ENCODE measurements at places on chromosomes 1 and 21. TPM values are rescaled to one million over a fixed set of nuclear protein-coding genes. Genes with fewer than 3 reads are reported as not detected.

- H3K27ac ChIP-seq: no peak overlapping the region
- H3K4me1 ChIP-seq: peaks cover 4% of the 10 kb centered on the region
- H3K27me3 ChIP-seq: no peaks in the 10 kb centered on the region
- H3K36me3 ChIP-seq: no peaks in the 10 kb centered on the region
Observed at GRCh38 chr1:235088907-235089306, 39.7 kb downstream of the TOMM20 start.

DNA sequence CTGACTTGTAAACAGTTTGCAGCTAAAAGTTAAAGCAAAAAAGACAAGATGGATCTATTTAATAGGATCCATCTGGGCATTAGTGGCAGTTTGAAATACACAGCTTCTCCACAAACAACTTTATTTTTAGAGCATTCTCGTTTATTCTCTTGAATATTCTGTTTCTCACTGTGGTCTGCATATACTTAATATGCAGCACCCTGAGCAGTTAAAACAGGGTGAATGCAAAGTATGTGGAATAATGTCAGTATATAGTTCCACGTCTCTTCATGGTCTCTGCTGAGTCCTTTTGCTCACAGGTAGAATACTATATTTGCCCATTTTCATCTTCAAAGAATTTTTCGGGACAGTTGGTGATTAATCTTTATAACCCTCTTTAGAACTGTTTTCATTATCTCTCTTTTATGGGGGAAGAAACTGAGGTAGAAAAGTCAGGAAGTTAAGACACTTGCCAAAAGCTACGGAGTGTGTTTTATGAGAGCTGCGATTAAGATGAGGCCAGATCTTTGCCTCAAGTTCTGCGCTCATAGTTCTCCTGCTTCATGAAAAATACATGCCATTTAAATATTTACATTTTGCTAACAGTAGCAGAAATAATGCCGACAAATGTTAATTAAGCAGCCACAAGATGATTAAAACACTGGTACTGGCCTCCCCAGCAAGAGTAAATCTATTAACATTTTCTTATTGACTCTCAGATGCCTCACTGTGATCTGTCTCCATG is 115.6 kb downstream of the PTBP2 start:
- no peak overlapping the region for H3K27ac ChIP-seq
- H3K4me3 ChIP-seq: no peak overlapping the region
- H3K27me3 ChIP-seq: no peaks in the 10 kb centered on the region

- H3K27me3 ChIP-seq: no peaks in the 10 kb centered on the region
- H3K4me3 ChIP-seq: no peak overlapping the region
- no peak for DNase-seq
- H3K36me3 ChIP-seq: no peaks in the 10 kb centered on the region
Observed at GRCh38 chr21:37230632-37231248, 36.4 kb downstream of the VPS26C start.

GRCh38 chr1:155060736-155061135 is 2.8 kb upstream of the EFNA4 start:
- H3K27ac ChIP-seq: no peak overlapping the region
- H3K36me3 ChIP-seq: peaks cover 14% of the 10 kb centered on the region
- H3K27me3 ChIP-seq: no peaks in the 10 kb centered on the region
- no peak overlapping the region for H3K4me3 ChIP-seq

DNA sequence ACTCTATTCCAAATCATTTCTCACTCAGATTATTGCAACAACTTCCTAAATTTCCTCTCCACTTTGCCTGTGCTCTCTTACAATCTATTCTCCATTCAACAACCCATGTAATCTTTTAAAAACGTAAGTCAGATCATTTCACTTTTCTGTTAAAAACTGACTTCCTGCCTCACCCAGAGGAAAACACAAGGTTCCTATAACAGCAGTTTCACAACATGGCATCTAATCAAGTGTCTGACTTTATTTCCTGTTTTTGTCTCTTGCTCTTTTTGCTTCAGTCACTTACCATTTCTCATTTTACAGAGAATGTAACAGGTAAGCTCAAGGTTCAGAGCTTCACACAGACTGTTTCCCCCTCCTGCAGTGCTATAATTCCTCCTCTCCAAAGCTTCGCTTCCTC is 560.7 kb downstream of the LRRIQ3 start:
- no peaks in the 10 kb centered on the region for H3K4me1 ChIP-seq
- no peak overlapping the region for H3K27ac ChIP-seq
- DNase-seq: no peak
- H3K4me3 ChIP-seq: no peak overlapping the region
- no peaks in the 10 kb centered on the region for H3K27me3 ChIP-seq

GRCh38 chr1:85289848-85290335 is 13.5 kb upstream of the BCL10 start:
- H3K4me1 ChIP-seq: peaks cover 77% of the 10 kb centered on the region
- no peaks in the 10 kb centered on the region for H3K27me3 ChIP-seq
- H3K4me3 ChIP-seq: peak overlapping the region; percentile 27
- H3K27ac ChIP-seq: peak overlapping the region; percentile 91
- no peaks in the 10 kb centered on the region for H3K36me3 ChIP-seq
- DNase-seq: no peak

- peaks cover 51% of the 10 kb centered on the region for H3K36me3 ChIP-seq
- no peak for DNase-seq
- no peaks in the 10 kb centered on the region for H3K27me3 ChIP-seq
- H3K4me3 ChIP-seq: no peak overlapping the region
- peaks cover 27% of the 10 kb centered on the region for H3K4me1 ChIP-seq
Observed at GRCh38 chr1:90955769-90956168, 66.1 kb downstream of the ZNF644 start.

DNA sequence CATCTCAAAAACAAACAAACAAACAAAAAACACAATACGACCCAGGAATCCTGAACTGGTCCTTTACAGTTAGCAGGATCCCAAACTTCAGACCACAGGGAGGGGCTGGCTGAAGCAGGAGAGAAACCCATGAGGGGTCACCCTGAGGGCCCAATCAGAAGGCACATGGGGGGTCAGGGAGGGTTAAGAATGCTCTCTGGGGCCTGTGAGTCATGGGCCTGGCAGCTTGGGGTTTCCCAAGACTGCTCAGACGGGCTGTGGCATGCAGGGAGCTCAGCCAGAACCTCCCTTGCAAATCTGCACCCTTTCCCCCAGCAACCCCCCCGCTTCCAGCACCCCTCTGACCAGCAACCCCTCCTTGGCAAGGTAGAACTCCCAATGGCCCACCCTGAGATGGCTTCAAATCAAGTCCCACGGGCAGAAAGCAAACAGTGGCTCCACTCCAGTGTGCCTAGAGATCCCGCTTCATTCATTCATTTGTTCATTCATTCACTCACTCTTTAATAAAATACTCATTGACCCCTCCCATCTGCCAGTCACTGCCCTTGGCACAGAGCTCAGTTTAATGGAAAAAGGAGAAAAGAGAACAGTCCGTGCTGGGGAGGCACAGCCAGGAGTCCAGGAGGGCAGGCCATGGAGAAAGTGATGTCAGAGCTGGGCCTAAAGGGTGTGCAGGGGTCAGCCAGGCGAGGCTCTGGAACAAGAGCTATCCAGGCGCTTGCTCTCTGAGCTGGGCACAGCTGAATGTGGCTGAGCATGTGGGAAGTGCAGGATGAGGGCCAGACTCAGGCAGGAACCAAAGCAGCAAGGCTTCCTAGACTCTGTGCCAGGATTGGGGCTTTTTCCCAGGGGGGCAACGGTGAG is 8.2 kb downstream of the UQCRHL start:
- peak overlapping the region; percentile 44 for H3K4me3 ChIP-seq
- H3K4me1 ChIP-seq: peaks cover 77% of the 10 kb centered on the region

DNA sequence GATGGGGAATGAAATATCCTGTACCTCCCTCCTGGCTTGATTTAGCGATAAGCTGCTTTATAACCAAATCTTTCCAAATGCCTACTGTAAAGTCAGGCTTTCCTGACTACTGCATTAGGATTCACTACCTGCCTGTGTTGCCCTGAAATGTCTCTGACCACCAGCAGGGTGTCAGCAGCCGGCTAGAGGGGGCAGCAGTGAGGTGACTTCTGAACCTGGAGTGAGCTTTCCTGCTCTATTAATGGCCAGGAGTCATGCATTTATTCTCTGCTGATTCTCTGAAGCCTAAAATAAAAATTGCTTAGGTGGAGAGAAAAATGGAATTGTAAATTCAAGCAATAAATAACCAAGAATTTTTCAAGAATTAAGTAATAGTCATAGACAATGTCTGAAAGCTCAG is 2.5 kb downstream of the BACE2 start:
- H3K36me3 ChIP-seq: no peaks in the 10 kb centered on the region
- DNase-seq: no peak
- no peaks in the 10 kb centered on the region for H3K27me3 ChIP-seq
- no peak overlapping the region for H3K27ac ChIP-seq

GRCh38 chr1:101178341-101178687 is 58.5 kb upstream of the S1PR1 start:
- H3K36me3 ChIP-seq: no peaks in the 10 kb centered on the region
- H3K4me1 ChIP-seq: no peaks in the 10 kb centered on the region
- DNase-seq: no peak
- H3K27ac ChIP-seq: no peak overlapping the region
- no peak overlapping the region for H3K4me3 ChIP-seq

DNA sequence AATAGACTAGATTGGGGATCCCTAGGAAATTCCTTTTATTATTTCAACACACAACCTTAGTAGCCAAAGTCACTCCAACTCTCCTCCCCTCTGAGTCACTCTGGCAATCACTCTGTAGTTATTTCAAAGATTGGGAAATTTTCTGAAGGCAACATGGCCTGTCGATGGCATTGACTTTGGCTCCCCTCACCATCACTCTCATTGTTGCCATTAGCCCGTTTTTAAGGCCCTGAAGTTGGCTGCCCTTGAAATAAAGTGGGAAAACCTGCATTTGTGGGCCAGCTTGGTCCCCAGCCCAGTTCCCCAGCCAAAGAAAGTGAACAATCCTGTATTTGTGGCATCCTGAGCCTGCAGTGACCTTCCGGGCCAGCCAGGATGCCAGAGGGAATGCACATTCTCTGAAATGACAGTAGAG is 52.5 kb downstream of the CDC7 start:
- no peak overlapping the region for H3K4me3 ChIP-seq
- H3K4me1 ChIP-seq: 0 out of 2 replicates have a peak, but pooled peaks cover 5% of the 10 kb centered on the region
- no peaks in the 10 kb centered on the region for H3K36me3 ChIP-seq
- no peak for DNase-seq

DNA sequence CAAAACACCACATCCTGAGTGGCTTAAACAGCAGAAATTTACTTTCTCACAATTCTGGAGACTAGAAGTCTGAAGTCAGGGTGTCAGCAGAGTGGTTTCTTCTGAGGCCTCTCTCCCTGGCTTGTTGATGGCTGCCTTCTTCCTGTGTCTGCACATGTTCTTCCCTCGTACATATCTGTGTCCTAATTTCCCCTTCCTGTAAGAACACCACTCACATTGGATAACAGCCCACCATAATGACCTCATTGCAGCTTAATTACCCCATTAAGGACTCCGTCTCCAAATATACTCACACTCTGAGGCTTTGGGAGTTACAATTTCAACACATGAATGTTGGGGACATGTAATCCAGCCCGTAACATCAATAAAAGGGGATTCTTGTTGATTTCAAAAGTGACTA is 23.4 kb downstream of the C8A start:
- H3K27me3 ChIP-seq: peaks cover 7% of the 10 kb centered on the region
- H3K36me3 ChIP-seq: no peaks in the 10 kb centered on the region
- no peak for DNase-seq
- no peak overlapping the region for H3K4me3 ChIP-seq
- no peaks in the 10 kb centered on the region for H3K4me1 ChIP-seq

- peak; percentile 14 for DNase-seq
- no peak overlapping the region for H3K4me3 ChIP-seq
- peaks cover 35% of the 10 kb centered on the region for H3K4me1 ChIP-seq
- no peaks in the 10 kb centered on the region for H3K36me3 ChIP-seq
- peak overlapping the region; percentile 50 for H3K27ac ChIP-seq
- H3K27me3 ChIP-seq: no peaks in the 10 kb centered on the region
Observed at GRCh38 chr1:61323681-61324328, 241.4 kb downstream of the NFIA start.

- no peaks in the 10 kb centered on the region for H3K27me3 ChIP-seq
- DNase-seq: no peak
- no peaks in the 10 kb centered on the region for H3K4me1 ChIP-seq
- no peak overlapping the region for H3K4me3 ChIP-seq
Observed at GRCh38 chr1:182211386-182211785, 149.9 kb upstream of the ZNF648 start.

GRCh38 chr1:151739590-151740355 is 18.5 kb downstream of the RIIAD1 start:
- H3K36me3 ChIP-seq: no peaks in the 10 kb centered on the region
- DNase-seq: peak; percentile 78
- no peak overlapping the region for H3K27ac ChIP-seq
- H3K27me3 ChIP-seq: no peaks in the 10 kb centered on the region
- H3K4me1 ChIP-seq: peaks cover 12% of the 10 kb centered on the region
- H3K4me3 ChIP-seq: no peak overlapping the region

- no peak overlapping the region for H3K4me3 ChIP-seq
- no peaks in the 10 kb centered on the region for H3K36me3 ChIP-seq
Observed at GRCh38 chr1:230519246-230519645, 93.1 kb upstream of the PGBD5 start.

GRCh38 chr1:21855257-21856096 is 43.4 kb downstream of the LDLRAD2 start:
- H3K27ac ChIP-seq: no peak overlapping the region
- no peak for DNase-seq
- no peaks in the 10 kb centered on the region for H3K4me1 ChIP-seq
- H3K4me3 ChIP-seq: no peak overlapping the region
- no peaks in the 10 kb centered on the region for H3K36me3 ChIP-seq

DNA sequence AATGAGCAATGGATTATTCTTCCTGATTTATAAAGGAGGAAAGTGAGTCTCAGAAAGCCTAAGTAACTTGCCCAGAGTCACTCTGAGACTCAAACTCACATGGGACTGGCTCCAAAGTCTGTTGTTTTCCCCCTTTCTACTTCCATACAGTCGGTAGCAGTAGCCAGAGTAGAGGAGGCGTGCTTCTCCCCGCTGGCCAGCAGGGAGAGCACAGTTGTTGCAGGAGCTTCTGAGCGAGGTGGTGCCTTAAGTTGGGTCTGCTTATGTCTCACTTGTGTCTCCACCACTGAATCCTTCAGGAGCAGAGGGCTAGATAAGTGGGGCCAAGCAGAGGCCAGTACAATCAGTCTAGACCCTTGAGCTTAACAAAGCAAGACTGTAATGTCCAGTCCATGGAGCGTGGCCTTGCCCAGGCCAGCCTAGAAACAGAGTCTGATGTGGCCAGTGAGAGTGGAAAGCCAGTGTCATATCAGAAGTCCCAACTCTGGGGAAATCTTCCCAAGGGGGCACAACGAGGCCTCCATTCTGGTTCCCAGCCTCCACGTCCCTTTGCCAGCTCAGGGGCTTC is 181.9 kb downstream of the ZSCAN20 start:
- H3K27me3 ChIP-seq: peaks cover 74% of the 10 kb centered on the region
- H3K4me1 ChIP-seq: no peaks in the 10 kb centered on the region
- H3K27ac ChIP-seq: no peak overlapping the region

- peaks cover 75% of the 10 kb centered on the region for H3K27me3 ChIP-seq
- H3K27ac ChIP-seq: no peak overlapping the region
- H3K4me3 ChIP-seq: no peak overlapping the region
- no peaks in the 10 kb centered on the region for H3K36me3 ChIP-seq
- H3K4me1 ChIP-seq: no peaks in the 10 kb centered on the region
Observed at GRCh38 chr1:11388617-11389016, 90.3 kb upstream of the DISP3 start.

GRCh38 chr1:37028981-37029617 is 5.2 kb downstream of the GRIK3 start:
- H3K27me3 ChIP-seq: peaks cover 36% of the 10 kb centered on the region
- no peaks in the 10 kb centered on the region for H3K4me1 ChIP-seq
- no peaks in the 10 kb centered on the region for H3K36me3 ChIP-seq
- H3K27ac ChIP-seq: no peak overlapping the region
- DNase-seq: no peak
- H3K4me3 ChIP-seq: no peak overlapping the region

PTPN22 gene
- not detected for total RNA-seq

OR6K3 gene
- not detected for total RNA-seq

HAO2 gene
- total RNA-seq: not detected

CRNN gene
- total RNA-seq: not detected

CFHR3 gene
- 0.28 TPM for total RNA-seq

FAM76A gene
- 9.9 TPM for total RNA-seq

OR2L8 gene
- not detected for total RNA-seq

MTR gene
- total RNA-seq: 20.9 TPM

FRRS1 gene
- total RNA-seq: 4.1 TPM

AIRE gene
- total RNA-seq: not detected

UBXN10 gene
- 11.9 TPM for total RNA-seq

Data from PC-9 (cell line).